Lower lobe of right lung (tissue), 2 donors: ENCODE measurements at places on chromosomes 7 and 10.

- DNase-seq, result no peak
These were observed 579.9 kb downstream of the AUTS2 start for GRCh38 chr7:70178211-70178610.

DNA sequence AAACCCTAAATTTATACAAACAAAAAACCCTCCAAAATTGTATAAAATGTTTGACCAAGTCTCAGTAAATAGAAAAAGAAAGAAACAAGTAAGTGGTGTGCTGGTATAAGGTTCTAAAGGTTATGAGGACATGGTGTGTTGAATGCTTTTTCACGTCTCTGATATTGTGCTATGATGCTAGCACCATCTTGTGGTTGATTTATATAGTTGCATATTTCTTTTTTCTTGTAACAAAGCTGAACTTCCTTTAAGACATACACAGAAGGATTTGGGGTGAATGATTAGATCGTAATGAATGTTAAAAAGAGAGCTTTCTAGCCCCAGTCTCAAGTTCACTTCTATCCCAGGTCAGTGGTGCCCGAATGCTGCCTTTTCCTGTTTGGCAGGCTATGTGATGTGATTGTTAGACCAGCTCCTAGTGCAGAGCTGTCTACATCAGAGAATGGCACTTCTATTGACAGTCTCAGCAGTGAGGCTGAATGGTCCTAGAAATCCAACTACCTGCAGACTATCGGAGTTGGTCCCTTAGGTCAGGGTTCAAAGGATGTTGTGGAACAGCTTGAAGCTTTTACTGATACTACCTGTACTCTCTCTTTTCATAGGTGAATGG is 25.0 kb downstream of the VTI1A start:
- no peak for DNase-seq

DNA sequence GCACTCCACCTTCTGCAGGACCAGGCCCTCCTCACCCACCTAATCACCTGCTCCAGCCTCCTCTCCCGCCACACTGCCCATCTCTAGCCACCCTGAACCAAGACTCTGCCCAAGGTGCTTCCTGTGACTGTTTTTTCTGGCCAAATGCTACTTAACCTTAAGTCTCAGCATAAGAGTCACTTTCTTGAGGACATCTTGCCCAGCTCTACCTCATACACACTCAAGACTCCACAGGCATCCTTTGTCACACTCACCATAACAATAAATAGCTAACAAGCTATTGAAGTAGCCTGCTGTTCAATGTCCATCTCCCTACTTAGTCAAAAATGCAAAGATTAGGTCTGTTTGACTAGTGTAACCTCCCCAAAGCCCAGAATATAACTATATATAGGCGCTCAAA is 455.4 kb upstream of the NFE2L3 start:
- DNase-seq, result no peak

DNA sequence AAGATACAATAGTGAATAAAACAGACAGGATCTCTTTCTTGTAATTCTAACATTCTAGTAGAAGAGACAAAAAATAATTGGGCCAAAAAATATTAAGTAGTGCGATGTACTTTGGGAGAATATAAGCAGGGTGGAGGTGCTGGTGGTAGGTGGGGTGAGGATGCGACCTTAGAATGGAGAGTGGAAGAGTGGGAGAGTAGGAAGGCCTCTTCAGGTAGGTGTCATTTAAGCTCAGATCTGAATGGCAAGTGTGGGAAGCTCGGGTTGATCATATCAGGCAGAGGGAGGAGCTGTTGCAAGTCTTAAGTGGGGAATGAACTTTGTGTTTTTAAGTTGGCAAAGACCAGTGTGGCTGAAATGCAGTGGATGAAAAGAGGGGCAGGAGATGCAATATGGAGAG is 3.8 kb upstream of the IFRD1 start:
- DNase-seq, result no peak

DNA sequence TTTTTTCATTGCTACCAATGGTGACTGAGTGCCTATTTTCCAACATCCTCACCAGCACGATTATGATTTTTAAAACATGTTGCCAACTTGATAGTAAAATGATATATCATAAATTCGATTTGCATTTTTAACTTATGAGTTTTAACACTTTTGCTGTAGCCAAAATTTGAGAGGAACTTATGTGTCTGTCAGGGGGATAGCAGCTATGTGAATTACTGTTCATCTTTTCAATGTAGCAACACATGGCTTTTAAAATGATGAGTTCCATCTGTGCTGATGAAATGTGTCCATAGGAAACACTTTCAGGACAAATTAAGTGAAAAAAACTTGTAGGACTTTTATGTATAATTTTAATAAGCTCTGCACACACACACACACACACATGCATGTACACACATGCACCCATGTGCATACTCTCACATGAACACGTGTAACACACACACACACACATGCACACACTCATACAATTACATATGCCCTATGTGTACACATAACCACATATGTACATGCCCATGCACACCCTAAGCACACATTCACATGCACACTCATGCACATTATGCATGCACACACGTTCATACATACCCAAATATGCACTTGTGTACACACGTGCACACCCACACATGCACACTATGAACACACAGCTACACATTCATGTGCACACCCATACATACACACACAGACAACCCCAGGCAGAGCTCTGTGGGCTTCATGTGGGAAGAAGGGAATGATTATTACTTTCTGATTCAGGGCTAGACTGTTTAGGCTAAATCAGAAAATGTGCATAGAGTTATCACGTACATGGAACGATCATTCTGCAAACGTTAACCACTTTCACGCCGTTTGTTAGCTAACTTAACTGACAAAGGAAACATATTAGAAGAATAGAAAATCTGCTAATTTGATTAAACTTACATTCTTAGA is 68.9 kb downstream of the C10orf143 start:
- DNase-seq, result no peak

- no peak for DNase-seq
These were observed 51.0 kb upstream of the MSMB start for GRCh38 chr10:46096909-46097575.

DNA sequence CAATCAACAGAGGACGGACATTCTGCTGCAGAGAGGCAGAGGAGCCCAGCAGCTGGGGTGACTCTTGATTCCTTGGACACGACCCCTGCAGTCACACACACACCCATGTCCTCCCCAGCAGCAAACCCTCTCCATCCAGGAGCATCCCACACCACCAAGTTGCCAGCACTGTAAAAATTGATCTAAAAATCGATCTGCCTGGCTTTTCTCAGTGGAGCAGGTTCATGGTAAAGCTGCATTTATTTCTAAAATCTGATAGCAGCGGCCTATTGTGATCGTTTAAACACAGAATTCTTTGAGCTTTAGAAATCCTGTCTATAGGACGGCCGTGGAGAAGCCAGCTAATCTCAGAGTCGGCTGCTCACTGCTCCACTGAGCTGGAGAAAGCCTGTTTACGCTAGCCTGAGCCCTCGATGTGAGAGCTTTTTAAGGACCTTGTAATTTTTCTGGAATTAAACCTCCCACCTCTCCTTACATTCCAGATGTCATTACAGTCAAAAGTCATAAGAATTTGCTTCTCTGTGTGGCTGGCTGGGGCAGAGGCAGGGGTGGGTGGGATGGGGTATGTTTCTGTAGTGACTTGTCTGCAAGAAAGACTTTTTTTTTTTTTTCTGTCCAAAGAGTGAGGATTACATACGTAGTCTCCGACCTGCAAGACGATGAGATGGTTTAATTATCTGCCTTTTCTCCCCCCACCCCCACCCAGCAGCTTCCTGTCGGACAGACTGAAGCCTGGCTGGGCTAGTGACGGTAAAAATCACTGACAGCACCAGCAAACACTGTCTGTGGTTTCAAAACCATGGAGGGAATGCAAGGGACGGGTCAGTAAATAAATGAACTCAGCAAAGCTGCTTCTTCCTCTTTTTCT is 31.6 kb downstream of the TRIM8 start:
- no peak for DNase-seq
